ENCODE measurements at places on chromosomes 5 and 9.

DNA sequence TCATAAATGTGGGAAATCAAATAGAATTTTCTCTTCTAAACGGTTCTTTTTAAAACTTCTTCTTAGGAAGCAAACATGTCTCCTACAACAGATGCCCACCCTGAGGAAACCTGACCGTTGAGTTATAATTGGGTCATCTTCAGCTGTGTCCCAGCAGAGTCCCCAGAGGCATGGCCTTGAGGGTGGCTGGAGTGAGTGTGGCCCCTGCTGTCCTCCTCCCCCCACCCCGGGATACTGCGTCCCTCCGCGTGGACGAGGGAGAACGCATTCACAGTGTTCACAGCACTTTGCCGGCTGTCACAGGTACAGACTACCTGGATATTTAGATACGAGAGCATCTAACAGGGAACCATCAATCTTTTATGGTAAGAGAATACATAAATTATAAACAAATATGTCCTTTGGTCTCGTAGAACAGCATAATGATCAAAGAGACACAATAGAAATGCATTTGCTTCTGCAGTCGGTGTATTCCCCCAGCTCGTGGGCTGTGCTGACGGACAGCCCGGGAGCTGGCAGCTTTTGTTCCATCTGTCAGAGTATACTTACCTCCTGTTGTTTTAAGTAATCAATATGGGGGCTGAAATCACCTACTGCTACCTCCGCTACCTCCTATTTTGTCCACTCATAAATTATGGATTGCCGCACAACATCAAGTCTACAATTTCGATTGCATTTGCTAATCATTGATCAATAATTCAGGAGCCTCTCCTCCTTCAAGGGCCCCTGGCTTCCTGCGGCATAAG lies 214.7 kb downstream of the IRX2 start:
- DNase-seq = no peak

- no peak for DNase-seq
Observed at GRCh38 chr9:15505921-15506320, 4.8 kb downstream of the PSIP1 start.

- DNase-seq = no peak
Observed at GRCh38 chr5:177124486-177124991, 9.0 kb upstream of the NSD1 start.

- no peak for DNase-seq
Observed at GRCh38 chr9:85743275-85744128, 1.7 kb upstream of the AGTPBP1 start.

DNA sequence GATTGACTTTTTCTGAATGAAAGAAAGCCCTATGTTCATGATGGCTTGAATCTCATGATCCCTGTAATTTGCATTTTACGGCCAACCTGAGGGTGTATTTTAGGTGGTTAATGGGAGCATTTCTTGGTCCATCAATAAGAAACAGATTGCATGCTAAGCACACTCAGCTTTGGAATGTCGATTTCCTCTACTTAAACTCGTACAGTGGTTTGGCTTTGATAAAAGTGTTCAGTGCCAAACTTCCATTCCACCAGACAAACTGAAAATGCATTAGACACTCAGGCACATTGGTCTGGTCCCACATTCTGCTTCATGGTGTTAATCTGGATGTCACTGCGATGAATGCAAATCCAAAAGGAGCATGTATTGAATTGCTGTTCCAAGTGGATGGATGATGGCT lies 77.0 kb downstream of the VCAN start:
- no peak for DNase-seq

DNA sequence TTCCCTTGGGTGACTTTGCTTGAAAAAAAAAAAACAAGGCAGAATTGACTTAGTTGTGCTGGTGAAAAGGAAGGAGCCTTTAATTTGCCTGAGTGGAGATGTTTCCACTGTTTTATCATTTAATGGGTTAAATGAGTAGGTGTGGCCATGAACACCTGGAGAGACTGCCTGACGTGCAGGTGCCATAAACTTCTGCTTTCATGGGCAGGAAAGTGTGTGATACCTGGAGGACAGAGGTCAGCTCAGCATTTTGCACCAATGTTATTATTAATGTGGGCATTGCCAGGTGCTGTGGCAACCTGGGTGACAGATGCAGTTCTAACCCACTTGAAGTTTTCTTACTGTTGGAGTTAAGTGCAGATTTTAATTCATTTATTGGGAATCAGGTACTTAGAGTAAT lies 145.4 kb downstream of the CD180 start:
- no peak for DNase-seq

DNA sequence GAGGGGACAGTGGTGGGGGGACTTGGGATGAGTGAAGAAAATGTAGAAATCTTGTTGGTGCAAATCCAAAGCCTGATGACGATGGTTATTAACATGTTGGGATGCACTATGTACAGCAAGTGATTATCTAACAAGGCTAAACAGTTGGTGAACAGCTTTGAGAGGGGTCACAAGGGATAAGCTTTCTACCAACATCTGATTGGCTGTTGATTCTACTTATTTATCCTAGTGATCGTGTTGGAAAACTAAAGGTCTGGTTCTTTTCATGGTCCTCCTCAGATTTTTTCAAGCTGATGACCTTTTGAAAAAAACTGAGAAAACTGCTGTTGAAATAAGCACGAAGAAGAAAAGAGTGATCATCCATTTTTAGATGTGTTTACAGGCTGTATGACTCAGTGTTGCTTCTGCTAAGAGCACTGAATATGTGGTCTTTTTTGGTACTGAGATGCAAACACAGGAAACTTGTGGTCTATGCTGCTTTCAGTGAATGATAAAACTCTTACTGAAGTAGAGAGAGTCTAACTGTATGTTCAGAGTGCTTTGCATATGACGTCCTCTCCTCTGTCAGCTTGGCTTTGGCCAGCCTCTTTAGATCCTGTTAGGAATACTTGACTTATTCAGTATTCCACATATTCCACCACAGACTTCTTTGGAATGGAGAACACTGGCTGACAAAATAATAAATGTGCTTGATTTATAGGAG lies 174.8 kb downstream of the SLF1 start:
- DNase-seq = no peak

DNA sequence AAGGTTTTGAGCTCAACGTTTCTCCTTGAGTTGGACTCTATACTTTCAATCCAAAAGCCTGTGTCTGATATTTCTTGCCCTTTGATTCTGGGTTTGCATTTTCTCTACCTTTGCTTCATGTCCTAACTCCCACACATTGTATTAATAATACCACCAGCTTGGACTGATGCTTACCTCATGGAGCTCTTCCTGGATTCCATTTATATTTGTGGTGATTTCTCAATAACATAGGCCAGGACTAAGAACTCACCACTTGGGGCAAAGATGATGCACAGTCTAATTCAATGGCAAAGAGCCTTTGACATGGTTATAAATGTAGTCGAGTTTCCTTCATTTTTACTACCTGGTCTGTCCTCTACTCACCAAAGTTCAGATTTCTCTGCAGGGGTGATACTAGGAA lies 27.5 kb upstream of the EFNA5 start:
- DNase-seq = no peak

- no peak for DNase-seq
Observed at GRCh38 chr5:174358276-174358675, 312.8 kb downstream of the NSG2 start.

DNA sequence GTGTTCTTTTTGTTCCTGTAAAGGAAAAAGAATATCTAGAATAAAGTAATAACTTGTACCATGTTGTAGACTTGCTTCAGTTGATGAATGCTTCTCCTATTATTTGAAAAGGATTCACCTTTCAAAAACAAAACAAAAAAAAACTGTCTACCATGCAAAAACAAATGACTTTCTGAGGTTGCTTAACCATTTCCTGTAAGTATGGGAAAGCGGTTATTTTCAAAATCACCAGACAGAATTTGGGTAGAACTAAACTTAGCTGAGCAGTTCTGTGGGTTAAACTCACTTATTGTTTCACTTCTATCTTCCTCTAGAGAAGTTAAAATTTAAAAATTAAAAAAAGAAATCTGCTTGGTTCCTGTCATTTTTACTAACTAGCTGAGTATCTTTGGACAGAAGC lies 25.2 kb downstream of the LNPEP start:
- DNase-seq = no peak

- no peak for DNase-seq
Observed at GRCh38 chr9:82543726-82544125, 519.2 kb downstream of the RASEF start.

DNA sequence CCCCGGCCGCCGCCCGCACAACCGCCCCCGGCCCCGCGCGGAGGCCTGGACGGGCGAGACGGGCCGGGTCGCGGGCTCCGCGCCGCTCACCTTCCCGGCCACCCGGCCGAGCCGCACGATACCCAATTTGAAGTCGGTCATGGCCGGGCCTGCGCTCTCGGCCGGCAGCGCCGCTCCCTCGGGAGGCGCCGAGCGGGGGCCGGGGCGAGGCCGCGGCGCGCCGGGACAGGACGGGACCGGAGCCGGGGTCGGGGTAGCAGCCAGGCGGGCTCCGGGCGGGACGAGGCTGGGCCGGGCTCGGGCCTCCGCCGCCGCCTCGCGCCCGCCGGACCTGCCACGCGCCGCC lies 216 bp downstream of the ZMYND19 start:
- no peak for DNase-seq

GRCh38 chr5:149546974-149547373 lies 4.3 kb downstream of the CSNK1A1 start:
- no peak for DNase-seq

DNA sequence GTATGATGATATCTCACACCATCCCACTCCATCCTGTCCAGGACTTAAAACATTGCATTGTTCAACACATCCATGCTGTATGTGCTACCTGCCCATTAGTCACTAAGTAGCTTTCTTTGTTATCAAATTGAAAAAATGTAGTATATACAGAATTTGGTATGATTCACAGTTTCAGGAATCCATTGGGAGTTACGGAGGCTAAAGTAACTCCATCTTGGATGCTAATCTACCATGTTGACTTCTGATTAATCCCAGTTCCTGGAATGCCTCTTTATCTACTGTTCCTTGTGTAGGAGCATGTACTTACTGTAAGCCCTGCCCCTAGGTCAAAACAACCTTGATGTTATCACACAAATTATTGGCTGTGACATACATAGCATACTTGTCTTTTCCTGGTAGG lies 38.9 kb upstream of the FOXB2 start:
- DNase-seq = no peak

GRCh38 chr5:115843444-115844130 lies 1.9 kb downstream of the AP3S1 start:
- no peak for DNase-seq

DNA sequence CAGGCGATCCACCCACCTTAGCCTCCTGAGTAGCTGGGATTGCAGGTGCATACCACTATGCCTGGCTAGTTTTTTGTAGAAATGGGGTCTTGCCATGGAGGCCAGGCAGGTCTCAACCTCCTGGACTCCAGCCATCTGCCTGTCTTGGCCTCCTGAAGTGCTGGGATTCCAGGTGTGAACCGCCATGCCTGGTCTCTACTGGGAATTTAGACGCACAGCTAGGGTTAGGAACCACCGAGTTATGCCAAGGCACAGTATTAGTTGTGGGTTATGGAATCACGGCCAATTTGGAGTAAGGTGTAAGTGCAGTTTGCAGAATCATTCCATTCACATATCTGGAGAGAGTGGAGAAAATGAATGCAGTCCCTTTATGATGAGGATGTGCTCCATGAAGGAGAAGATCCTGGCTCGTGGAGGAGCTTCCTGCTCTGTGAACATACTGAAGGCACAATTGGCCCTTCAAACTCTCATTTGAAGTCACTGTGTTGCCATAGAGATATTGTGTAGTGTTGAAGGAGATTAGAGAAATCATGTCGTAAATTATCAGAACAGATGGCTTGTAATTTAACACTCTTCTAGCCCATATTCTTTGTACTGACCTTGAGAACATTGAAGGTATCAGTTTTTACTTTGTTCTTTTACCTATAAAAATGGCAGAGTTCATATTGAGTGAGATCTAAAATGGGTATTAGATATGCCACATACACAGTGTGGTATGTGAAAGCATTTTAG lies 18.8 kb downstream of the TRIO start:
- no peak for DNase-seq

DNA sequence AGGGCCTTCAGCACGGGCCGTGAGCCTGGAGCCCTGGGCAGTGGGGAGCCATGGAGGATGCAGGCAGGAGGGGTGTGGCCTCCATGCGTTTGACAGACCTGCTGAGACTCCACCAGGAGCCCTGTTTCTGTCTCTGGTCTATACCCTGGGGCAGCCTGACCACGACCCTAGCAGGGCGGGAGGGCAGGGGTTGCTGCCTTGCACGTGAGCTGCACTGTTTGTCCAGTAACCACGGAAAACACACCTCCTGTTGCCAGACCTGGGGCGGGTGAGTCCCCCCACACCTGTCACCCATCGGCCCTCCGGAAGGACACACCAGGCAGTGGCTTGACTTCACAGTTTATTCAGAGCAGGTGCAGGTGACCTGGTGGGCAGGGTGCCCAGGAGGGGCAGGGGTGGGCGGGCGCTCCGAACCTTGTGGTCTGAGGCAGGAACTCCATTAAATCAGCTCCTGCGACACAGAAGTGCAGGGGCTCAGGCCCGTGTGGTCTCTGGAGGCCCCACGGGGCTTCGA lies 3.9 kb downstream of the LCN8 start:
- DNase-seq = no peak

DNA sequence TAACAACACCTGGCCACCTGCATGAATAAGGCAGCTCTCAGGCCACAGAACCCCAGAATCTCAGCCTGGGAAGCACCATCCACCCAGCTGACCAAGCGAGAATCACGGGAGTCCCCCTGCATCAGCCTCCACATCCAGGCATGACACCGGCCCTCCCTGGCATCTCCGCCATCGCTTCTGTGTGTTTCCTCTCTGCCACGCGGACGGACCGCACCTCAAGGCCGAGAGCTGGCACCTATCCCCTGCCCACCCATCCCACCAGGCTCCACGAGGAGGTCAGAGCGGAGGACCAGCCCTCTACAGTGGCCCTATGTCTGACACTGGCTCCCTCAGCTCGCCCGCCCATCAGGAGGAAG lies 134.7 kb downstream of the COL23A1 start:
- no peak for DNase-seq

DNA sequence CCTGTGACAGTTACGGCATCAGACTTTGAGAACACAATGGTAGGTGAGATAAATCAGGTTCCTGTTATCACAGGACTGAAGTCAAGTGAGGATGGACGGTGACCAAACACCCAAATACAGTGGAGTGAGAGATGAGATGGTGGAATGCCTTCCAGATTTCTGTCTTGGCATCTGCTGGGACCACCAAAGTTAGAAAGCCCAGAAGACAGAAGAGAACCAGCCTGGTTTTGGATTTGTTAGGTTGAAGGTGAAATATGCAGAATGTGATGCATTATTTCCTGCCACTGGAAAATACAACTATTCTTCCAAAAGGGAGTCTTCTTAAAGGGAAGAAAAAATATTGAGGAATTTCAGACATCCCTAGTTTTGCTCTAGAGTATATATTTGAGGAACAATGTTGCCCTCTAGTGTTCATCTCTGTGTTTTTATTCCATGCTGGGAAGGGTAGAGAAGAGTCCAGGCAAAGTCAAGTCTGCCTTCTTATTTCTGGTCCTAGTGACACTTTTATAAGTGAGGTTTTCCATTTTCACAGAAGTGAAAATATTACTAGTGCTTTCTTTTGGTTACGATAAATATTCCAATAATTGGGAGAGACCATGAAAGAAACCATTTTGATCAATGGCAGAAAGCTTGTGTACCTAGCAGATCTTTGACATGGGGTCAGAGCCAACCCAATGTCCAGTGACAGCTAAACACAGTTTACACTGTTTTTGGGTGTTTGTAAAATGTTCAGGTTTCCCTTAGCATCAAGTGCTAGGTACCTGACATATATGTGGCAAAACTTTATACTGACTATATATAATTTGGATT lies 142.3 kb upstream of the ANKH start:
- DNase-seq = no peak

GRCh38 chr5:172144291-172144815 lies 43.7 kb downstream of the STK10 start:
- no peak for DNase-seq

Data from effector CD8-positive, alpha-beta T cell (primary cell).